ENCODE measurements at places on chromosomes 7 and 10.
A peak's percentile ranks its signal among the peaks of the same experiment; 100 is the strongest.

DNA sequence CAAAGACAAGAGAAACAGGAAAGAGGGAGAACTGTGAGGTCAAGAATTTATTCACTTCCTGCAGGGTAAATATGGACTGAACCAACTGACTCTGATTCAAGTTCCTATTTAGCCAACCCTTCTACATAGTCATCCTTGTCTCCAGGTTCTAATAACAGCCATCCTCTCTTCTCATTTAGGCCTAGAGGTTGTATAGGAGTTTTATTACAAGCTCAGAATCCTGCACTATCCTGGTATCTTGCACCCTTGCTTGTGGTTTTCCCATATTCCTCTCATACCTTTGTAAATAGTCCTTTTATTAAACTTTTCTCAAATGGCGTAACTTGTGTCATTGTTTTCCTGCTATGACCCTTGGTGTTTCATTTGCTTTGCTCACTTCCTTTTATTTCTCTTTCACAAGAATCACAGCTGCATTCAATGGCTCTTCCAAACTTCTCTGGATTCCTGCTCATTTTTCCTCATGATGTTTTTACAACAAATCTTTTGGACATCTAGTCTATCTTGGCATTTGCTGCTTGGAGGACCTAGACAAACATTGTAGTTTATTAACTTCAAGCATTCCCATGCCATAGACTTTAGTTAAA lies 12.4 kb upstream of the OR2A5 start:
- DNase-seq, result no peak

DNA sequence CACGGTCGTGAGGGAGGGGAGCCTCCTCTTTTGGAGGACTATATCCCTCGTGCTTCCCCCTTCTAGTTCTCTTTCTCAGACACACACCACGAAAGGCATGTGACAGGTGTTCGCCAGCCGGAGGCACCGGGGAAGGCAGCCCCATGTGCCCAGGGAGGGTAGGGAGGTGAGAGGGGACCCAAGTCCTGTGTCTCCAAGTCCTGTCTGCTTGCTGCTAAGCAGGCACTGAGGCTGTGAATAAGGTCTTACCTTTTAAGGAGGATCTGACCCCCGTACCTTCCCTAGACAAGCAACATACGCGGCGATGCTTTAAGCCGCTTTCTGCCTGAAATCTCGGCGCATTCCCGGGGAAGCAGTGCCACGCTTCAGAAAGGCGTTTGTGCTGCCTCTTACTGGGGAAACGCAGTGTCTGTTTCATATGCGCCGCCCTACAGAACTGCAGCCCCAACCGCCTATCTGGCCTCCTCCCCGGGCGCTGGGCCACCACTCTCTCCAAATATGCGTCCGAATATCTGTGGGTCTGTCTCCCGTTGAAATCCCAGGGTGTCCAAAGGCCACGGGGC lies 770 bp downstream of the PLXNA4 start:
- DNase-seq, result no peak

DNA sequence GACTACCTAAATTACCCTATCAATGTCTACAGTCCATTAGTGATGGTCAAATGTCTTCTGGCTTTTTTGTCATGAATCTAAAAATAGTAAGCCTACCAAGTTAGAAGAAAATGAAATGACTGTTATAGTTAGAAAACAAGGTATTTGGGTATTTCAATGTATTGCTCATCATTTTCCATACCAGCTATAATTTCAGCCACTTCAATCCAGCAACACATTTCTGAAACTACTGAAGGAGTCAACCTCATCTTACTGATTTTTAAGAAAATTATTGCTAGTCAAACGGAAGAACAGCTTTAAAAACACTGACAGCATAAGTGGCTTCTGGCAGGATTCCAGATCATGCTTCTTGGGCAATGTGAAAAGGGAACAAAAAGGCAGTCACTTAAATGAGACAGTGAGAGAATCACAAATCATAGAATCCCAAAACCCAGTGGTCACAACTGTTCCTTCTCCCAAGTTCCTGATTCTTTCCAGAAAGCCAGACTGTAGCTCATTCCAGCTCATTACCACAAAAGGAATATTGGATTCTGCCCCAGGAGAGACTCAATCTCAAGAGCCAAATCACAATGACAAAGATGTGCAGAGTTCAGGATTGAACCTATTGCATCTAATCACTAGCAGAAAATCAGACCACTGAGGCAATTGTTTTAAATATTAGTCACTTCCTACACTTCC lies 61.2 kb upstream of the LRRN3 start:
- DNase-seq, result peak; percentile 16

- no peak for DNase-seq
These were observed 262.3 kb downstream of the NEBL start for GRCh38 chr10:20634839-20635238.

DNA sequence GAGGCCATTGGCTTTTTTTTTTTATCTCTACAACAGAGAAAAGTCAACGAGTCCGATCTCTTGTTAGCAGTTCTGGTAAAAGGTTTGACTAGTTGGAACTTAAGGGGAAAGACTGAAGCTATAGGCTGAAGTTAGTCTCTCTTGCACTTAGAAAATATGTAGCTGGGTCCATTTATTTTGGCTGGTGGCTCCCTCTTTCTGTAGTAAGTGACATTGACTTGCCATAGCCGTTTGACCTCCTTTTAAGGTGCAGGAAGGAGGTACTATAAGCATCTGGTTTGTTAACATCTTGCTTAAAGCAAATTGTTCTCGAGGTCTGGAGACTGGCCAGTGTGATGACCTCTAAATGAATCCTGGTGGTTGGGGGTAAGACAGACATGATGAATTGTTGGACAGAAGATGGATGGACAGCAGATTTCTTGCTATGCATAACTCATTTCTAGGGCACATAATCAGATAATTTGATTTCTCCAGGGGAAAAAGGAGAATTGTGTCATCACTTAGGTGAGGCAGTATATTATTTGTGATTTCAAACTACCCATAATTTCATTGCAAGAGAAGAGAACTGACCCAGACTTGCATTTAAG lies 356.3 kb upstream of the GALNT17 start:
- DNase-seq, result no peak

DNA sequence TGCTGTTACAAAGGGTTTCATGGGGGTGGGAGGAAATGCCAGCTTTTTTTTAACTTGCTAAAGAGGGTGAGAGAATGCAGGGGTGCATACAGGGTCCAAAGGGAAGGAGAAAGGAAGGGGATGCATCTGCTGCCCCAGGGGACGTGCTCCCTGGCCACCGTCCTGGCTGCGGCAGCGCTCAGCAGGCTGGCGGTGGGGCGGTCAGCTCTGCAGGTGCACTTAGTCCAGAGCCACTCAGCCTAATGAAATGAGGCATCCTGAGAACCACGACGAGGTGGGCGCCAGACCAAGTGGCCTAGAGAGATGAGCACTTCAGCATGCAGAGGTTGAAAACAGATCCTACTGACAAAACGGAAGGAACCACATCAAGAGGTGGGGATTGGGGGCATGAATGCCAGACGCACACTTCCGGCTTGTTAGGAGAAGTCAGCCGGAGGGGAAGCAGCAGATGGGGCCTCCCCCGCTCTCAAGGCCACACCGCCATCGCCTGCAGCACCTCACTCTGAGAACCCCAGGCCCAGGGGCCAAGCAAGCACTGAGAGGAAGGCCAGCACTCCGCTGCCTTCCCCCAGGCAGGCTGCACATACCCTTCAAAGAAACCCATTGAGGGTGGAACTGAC lies 94.5 kb downstream of the MAD1L1 start:
- no peak for DNase-seq

Data from NCI-H1436 (cell line).